ENCODE measurements at places on chromosomes 5 and 9.

DNA sequence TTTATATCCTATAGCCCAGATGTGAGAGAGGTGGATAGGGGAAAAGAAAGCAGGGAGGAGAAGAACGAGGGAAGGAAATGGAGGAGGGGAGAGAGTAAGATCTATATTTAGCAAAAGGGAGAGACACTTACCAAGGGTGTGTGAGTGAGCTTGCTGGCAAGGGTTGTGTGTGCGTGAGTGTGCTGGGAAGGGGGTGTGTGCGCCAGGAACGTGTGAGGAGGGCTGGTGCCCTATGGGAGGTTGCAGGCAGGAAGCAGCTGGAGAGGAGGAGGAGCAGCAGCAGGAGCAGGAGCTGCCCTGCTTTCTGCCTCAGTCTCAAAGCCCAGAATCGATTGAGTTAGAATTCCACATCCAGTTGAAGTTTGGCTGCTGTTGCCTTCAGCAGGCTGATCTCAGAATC is 148.3 kb upstream of the RUSC2 start:
- no peak for DNase-seq

GRCh38 chr9:6759185-6759977 is 1.6 kb downstream of the KDM4C start:
- DNase-seq: no peak

DNA sequence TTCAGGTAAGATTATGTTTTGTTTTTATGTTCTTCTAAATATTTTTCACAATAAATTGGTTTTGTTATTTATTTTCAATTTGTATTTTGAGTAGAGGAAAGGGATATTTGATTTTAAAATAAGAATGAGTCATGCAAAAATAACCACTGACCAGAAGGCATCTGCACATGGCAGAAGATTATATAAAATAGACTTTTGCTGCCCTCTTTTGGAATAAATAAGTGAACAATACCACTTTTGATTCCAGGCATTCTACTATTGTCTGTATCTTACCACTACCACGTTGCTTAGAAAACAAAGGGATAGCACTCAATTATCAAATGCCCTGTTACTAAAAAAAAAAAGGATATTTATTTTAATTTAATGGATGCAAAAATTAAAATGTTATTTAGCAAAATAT is 227.3 kb upstream of the ITGA1 start:
- no peak for DNase-seq

DNA sequence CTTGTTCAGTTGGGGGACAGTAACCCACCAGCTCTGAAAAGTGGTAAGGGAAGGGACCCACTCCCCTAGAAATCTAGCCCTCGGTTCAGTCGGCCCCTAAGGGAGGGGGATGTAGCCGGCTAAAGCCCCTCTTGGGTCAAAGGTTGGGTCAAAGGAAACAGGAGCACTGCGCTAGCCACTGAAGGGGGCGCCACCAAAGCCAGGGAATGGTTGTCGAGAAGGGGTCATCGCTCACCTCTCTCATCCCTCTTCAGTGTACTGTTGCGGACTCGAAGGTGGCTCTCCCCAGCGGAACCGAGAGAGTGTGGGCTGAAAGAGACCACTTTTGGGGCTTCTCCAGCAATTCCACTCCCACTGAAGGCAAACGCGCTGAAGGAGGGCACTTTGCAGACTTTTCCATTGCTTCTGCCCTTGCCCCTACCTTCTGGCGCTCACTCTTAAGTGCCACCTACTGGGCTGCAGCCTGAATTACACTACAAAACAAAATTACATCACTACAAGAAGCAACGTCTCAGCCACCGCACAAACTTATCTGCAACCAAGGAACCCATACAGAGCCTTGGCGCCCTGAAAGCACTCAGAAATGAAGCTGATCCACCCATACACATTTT is 396.9 kb downstream of the PDE4D start:
- no peak for DNase-seq

DNA sequence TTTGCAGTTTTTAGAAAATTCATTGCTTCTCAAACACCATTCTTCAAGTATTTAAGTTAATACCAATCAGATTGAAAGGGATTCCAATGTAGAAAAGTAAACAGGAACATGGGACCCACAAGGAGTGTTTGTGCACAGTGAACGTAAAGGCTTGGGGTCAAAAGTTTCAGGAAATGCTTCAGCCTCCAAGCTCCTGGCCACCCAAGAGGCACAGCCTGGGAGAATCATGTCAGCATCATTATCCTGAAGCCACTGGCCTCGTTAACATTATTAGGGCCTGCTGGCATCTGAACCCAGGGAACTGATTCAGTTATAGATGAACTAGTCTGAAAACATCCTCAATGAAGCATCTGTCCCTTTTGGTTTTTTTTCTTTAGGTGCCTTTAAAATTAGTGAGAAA is 122.9 kb downstream of the NXNL2 start:
- no peak for DNase-seq

GRCh38 chr5:54601411-54602230 is 84.1 kb downstream of the SNX18 start:
- no peak for DNase-seq

- no peak for DNase-seq
Measured at GRCh38 chr5:157845914-157846598, 12.9 kb downstream of the CLINT1 start.

DNA sequence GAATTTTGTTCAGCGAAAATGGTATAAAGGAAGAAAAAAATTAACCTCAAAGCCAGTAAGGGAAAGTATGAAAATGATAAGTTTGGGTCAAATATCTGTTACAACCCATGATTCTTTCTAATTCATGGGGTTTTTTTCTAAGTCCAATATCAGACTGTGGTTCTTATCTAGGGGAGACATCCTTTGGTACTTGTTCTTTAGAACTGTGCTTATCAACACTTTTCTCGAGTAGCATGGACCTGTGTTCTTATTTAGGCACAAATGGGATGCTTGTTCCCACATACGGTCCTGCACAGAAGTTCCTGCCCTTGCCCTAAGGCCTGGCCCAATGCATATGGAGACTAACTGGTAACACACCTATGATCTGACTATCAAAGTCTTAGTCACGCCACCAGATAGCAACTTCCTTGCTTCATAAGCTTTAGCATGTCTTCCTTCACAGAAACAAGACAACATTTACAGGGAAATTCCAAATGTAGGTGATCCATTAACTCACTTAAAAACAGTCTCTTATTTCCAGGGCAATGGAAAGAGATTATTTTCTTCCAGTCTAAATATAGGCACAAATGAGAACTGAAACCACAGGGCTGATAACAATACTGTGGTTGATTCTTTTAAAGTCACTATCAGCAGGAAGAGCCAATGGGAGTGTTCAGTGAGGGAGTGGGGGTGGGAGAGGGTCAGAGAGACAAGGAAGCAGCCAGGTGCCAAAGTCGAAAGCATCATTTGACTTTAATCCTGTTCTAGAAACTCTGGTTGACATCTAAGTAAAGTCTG is 268.8 kb upstream of the ANKRD55 start:
- no peak for DNase-seq

DNA sequence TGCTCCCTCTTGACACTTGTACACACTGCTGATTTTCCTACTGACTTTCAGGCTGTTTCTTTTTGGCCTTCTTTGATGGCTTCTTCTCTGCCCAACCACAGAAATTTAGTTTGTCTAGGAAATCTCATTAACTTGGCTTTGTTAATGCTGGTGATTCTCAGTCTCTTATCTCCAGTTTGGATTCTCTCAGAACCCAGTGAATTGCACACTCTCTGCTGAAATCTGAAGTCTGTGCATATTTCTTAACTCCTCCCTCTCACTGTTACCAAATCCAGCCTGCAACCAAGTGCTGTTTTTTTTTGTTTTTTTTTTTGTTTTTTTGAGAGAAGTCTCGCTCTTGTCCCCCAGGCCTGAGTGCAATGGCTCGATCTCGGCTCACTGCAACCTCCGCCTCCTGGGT is 117.2 kb downstream of the CDC42SE2 start:
- DNase-seq: no peak
